ENCODE measurements at places on chromosomes 2 and 18. TPM values are rescaled to one million over a fixed set of nuclear protein-coding genes. Genes with fewer than 3 reads are reported as not detected.

SERPINB5 gene
- not detected for total RNA-seq

RASGRP3 gene
- total RNA-seq = 47.8 TPM

SERPINB11 gene
- total RNA-seq = not detected

TDRD15 gene
- total RNA-seq = not detected

RIOK3 gene
- total RNA-seq = 43.4 TPM

SULT1C4 gene
- 5.0 TPM for total RNA-seq

KIF1A gene
- total RNA-seq = 1.1 TPM

DNA sequence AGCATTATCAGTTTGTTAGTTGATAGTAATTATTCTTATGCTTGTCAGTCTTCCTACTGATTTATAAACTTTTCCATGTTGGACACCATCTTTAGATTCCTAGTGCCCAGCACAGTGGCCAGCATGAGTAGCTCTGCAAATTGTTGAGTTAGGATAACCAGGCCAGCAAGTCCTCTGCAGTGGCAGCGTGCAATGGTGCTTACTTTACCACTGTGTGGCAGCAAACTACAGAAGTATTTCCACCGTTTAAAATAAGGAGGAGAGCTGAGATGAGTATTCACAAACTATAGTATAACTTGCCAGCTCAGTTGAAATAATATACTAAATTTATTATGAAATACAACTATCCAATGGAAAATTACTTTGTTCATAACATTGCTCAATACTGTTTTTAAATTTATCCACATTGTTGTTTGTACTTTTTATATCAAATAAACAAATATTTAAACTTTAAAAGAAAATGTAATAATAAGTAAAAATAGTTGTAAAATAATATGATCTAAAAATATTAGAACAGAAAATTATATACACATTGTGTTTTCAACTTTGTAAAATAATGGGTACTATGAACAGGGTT lies 9.3 kb upstream of the THADA start:
- no peak for DNase-seq

DNA sequence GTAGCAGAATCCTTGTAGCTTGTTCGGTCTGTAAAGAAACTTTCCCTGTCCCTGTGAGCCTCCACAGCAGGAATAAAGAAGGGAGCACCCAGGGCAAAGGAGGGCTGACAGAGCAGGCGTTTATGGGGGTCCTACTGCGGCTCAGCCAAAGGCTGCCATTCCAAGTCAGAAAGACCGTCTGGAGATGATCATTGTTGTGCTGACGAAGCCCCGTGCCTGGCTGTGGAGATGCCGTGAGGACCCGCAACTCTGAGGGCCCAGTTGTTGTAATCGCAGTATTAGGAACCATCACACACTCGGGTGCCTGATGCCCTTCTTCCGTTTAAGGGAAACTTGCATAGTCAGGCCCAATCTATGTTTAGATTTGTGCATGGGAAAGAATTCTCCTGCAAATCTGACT lies 16.9 kb upstream of the VWA3B start:
- no peak for DNase-seq

- no peak for DNase-seq
Measured at GRCh38 chr2:219273937-219274336, 5.2 kb upstream of the DNAJB2 start.

DNA sequence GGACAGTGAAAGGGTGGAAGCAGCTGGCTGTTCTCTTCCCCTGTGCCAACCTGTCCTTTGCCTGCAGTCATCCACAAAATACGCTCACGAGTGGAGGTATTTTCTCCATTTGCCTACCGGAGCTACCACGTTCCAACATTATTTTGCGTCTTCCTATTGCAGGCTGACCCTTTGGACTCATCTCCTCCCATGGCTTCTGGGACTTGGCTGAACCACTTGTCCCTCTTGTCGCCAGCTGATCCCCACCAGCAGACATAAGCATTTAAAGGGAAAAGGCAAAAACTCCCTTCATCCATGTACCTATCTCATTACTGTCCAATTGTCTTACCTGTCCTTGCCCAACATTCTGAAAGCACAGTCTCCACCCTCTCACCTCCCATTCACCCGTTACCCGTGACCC lies 13.0 kb downstream of the C2orf74 start:
- no peak for DNase-seq

GRCh38 chr2:130318906-130319305 lies 23.8 kb upstream of the IMP4 start:
- DNase-seq = no peak

DNA sequence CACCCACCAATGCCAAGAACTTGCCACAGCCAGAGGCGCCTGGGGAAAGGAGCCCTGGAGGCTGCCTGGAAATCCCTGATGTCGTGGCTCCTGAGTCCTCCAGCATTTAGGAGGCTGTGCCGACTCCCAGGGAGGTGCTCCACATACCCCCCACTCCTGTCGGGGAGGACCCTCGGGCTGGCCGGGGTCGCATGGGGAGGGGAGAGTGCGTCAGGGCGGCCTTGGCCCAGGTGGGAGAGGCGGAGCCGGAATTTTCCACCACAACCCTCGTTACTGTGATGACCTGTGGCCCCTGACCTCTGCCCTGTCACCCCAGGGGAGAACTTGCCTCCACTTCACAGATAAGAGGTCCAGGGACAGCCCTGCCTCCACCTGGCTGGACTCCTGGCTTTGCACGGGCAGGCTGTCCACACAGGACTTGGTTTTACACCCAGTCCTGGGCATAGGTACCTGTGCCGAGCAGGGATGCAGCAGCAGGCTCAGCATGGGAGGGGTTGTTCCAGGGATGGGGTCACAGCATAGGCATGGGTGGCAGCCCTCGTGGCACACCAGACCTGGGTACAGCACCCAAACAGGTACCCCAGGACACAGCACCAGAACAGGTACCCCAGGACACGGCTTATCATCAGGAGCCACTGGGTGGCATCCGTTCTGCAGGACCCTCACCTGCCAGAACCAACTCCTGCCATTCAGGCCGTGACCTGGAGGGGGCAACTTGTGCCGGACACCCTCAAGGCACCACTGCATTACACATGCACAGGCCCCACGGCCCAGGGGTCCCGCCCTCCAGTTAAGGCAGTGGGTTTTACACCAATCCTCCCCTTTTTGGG lies 12.3 kb upstream of the AGXT start:
- no peak for DNase-seq

GRCh38 chr2:199556527-199557285 lies 99.0 kb upstream of the SATB2 start:
- DNase-seq = no peak

DNA sequence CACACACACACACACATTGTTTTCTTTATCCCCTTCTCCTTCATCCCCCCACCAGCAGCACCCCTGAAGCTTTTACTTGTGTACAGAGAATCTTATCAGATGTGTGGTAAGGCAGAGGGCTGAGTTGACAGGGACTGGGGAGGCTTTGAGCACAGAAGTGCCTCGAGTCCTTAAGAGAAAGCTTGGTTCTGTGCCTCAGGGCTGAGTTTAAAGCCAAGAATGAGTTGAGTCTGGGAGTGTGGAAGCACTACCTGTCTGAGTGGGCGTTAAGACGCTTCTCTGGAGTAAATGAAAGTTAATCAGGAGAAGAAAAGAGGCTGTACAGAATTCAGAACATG lies 2.7 kb downstream of the ID2 start:
- no peak for DNase-seq

GRCh38 chr2:214203744-214204289 lies 207.0 kb upstream of the VWC2L start:
- no peak for DNase-seq

- DNase-seq = no peak
Measured at GRCh38 chr2:155733091-155733853, 599.2 kb downstream of the NR4A2 start.

- peak; percentile 38 for DNase-seq
Measured at GRCh38 chr18:35581898-35582641, 530 bp downstream of the GALNT1 start.

- no peak for DNase-seq
Measured at GRCh38 chr2:38217401-38218188, 141.6 kb upstream of the CYP1B1 start.

- no peak for DNase-seq
Measured at GRCh38 chr2:206211657-206212255, 52.1 kb downstream of the EEF1B2 start.

DNA sequence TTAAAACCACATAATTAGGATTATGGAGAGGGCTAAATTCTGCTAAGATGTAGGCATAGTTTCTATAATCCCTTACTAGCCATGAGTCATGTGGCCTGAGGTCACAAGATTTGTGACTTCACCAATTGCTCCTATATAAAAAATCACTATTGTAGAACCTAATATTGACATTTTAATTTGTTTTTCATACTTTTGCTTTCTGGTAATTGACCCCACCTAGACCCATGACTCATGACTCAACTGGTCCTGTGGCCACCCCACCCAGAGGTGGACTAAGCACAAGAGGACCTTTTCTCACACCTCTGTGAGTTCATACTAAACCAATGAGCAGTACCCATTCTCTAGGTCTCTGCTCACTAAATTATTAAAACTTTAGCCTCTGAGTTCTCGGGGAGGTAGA lies 1567.5 kb upstream of the LRRTM1 start:
- no peak for DNase-seq

DNA sequence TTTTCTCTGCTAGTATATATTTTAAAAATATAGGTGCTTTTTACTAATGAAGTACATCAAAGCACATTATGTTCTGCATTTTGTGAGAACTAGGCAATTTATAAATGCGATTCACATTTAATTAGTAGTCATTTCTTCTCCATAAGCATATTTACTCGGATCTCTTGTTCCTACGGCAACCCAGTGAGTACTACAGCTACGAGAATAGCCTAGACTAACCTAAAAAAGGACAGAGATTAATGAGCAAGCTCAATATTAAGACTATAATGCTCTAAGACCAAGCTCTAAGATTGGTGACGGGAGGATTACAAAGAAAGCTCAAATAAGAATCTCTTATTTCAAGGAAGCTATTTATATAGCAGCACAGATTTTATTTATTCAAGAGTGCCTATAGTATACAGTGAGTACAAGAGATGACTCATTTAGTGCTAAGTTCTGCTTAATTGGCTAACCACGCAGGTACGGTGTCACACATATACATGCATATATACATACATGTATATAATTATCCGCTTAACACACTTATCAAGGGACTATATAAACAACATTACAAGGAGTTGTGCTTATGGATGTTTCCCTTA lies 364.7 kb downstream of the GPD2 start:
- no peak for DNase-seq

DNA sequence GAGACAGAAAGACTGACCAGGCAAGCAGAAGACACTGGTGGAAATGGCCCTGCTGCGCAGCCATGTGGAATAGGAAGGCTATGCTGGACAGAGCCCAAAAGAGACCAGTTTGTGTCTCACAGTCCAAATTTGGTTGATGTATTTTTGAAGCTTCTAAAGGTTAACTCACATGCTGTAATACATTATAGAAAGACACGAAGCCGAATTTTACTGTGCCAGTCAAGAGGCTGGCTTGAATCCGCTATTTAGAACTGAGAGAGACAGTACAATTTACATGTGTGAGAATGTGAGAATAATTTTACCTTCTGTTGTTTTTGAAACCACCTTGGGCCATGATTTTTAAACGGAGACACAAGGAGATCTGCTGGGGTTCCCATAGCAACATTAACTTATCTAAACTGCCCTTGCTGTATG lies 113.6 kb downstream of the METTL8 start:
- no peak for DNase-seq

DNA sequence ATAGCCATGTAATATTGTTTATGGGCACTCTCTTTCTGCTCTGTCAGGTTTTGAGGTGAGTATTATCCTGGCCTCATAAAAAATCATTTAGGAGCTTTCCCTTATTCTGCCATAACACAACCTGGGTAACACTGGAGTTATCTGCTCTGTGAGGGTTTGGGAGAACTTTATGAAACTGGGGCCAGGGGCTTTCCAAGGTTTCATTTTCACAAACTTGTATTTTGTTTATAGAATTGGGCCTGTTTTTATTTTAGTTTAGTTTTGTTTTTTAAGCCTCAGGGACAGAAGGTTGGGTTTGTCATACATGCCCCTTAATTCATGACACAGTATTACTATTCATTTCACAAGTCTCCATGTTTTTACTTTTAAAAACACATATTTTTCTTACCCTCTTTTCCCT lies 83.5 kb downstream of the IRS1 start:
- no peak for DNase-seq

DNA sequence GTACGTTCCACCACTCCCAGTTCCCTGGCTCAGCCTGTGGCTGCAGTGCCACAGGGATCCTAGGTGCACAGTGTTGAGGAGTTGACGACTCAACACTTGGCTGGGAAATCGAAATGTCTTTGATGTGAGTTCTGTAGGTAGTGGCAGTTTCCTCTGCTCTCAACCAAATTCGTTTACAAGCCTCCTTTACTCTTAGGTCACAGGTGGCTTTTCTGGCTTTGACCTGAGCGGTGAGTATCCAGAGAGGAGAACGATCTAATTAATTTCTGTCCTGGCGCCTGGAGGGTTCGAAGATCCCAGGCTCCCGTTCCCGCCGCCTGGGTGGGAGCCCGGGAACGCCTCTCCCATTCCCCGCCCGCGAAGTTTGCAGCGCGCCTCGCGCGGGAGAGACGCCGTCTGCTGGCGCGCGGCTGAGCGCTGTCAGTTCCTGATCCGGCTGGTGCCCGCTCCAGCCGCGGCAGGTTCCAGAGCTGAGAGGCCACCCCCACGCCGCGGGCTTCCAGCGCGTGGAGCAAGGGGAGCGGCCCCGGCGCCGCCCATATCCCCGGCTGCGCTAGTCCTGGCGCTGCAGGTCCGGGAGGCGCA lies at the start of gene LAMA3:
Gene LAMA3, plus strand, starts transcription at position 423 of the 585 bp plus-strand sequence. CDS start 231 bp downstream, outside the sequence.
- peak; percentile 63 for DNase-seq

DNA sequence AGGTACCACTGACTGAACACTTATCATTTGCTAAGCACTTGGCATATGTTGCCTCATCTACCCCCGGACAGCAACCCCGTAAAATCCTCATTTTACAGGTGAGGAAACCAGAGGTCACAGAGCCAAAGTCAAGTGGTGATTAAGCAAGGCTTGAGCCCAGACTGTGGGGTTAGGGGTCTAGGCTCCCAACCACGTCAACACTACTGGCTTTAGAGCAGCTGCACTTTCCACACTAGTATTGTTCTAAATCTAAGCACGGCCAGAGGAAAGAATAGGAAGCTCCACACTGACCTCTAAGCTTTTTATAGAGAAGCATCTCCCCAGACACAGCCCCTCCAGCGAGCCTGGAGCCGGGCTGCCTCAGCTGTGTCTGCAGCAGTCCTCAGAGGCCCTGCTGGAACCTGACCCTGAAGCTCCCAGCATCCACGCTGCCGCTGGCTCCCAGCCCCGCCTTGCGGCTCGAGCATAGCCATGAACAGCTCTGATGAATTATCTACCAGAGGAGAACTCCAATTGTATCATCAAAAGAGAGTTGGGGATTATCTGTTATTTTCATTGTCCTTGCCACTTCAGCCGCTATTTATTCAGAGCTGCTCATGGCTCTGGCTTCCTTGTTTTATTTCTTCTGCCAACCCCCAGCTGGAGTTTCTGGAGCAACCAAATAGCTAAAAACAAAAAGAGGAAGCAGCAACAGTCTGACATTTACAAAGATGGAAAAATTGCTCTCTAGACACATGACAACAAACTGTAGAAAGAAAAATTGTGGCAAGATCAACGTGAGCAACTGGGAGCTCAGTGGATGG lies 62.2 kb upstream of the RTN4 start:
- DNase-seq = peak; percentile 84

DNA sequence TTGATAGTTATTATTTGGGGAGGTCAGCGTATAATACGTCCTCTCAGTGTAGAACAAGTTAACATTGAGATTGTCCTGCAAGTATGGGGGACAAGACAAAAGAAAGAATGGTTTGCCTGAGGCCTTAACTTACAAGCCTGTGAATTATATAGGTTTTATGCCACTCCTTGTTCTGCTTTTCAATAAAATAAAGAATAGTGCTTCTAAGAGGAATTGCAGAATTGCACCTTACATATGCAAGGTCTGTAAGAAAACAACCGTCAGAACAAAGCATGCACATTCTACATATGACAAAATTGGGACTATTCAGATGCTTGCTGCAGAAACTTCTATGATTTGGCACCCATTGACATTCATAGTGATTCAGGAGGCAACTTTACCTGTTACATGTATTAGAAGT lies 785.0 kb downstream of the NR4A2 start:
- DNase-seq = no peak

All from heart left ventricle (tissue), 16 donors.